Uterus (tissue), 4 donors: ENCODE measurements at places on chromosomes 13 and 19. TPM values are rescaled to one million over a fixed set of nuclear protein-coding genes. Genes with fewer than 3 reads are reported as not detected.

The OR7G2 gene
- not detected for total RNA-seq

The RXFP2 gene
- total RNA-seq, result 8.2 TPM

DNA sequence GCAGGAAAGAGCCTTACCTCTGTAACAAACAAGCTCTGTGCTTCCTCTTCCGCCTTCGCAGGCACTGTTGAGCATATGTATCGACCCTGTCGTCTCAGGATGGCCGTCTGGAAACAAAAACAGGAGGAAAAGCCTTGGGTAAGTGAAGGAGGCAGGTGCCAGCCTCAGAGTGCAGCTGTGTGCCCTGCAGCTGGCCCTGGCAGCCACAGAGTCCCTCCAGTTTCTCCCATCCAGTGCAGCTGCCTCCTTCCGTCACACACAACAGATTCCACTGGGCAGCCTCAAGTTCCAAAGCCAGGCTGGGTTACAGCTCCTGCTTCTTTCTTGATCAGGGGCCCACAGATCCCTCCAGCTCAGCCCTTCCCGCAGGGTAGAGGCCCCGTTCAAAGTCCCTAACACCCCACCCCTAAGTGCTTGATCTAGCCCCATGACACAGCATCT is 47.7 kb downstream of the DOCK9 start:
- no peaks in the 10 kb centered on the region for H3K4me1 ChIP-seq
- no peak overlapping the region for H3K4me3 ChIP-seq
- H3K36me3 ChIP-seq, result no peaks in the 10 kb centered on the region
- no peaks in the 10 kb centered on the region for H3K27me3 ChIP-seq

The C1QTNF9B gene
- total RNA-seq, result not detected

- no peaks in the 10 kb centered on the region for H3K27me3 ChIP-seq
- H3K4me1 ChIP-seq, result no peaks in the 10 kb centered on the region
- DNase-seq, result peak; percentile 97
- peak within 1 kb of the TSS; percentile 100 for H3K27ac ChIP-seq
- peak within 1 kb of the TSS; percentile 100 for H3K4me3 ChIP-seq
These were observed at the start of gene TPM4 for GRCh38 chr19:16076154-16076957. TSS of gene TPM4 (plus strand) at chr19:16076495. CDS start at chr19:16076566, 71 bp downstream.

GRCh38 chr13:22107549-22107948 is 436.7 kb downstream of the FGF9 start:
- no peak overlapping the region for H3K27ac ChIP-seq
- no peak for DNase-seq
- no peaks in the 10 kb centered on the region for H3K4me1 ChIP-seq
- H3K4me3 ChIP-seq, result no peak overlapping the region

The CEACAM4 gene
- total RNA-seq, result not detected

The EPS8L1 gene
- total RNA-seq, result 4.2 TPM

The CC2D1A gene
- total RNA-seq, result 17.9 TPM

The ZNF69 gene
- 14.1 TPM for total RNA-seq

The CTXN1 gene
- total RNA-seq, result 7.2 TPM

DNA sequence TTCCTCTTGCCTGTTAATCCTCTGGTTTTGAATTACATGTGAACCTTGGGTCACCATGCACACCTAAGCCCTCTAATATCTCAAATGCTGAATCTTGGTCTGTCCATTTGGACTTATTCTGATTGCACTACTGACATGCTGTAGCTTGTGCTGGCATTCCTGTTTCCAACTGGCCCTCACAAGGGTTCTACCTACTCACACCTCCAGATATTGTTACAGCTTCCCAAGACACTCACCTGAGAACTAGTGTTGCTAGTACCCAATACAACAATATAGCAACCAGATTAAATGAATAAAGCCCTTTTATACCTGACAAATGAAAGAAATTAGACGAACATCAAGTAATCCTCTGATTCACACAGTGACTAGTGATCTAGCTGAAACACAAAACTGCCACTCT is 16.6 kb downstream of the TEX30 start:
- H3K4me3 ChIP-seq, result no peak overlapping the region
- no peaks in the 10 kb centered on the region for H3K27me3 ChIP-seq
- H3K27ac ChIP-seq, result no peak overlapping the region
- H3K4me1 ChIP-seq, result no peaks in the 10 kb centered on the region
- no peaks in the 10 kb centered on the region for H3K36me3 ChIP-seq
- no peak for DNase-seq

The HDGFL2 gene
- total RNA-seq, result 57.6 TPM

DNA sequence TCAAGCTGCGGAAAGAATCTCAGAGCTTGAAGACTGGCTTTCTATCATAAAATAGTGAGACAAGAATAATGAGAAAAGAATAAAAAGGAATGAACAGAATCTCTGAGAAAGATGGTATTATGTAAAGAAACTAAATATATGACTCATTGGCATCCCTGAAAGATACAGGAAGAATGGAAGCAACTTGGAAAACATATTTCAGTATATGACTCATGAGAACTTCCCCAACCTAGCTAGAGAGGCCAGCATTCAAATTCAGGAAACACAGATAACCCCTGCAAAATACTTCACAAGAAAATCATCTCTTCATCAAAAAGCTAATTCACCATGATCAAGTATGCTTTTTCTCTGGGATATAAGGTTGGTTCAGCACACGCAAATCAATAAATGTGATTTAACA is 2318.0 kb downstream of the PCDH9 start:
- H3K4me3 ChIP-seq, result no peak overlapping the region
- DNase-seq, result no peak
- H3K27ac ChIP-seq, result no peak overlapping the region
- H3K4me1 ChIP-seq, result no peaks in the 10 kb centered on the region
- no peaks in the 10 kb centered on the region for H3K36me3 ChIP-seq
- no peaks in the 10 kb centered on the region for H3K27me3 ChIP-seq

GRCh38 chr13:40522282-40522681 is 144.2 kb downstream of the FOXO1 start:
- no peaks in the 10 kb centered on the region for H3K36me3 ChIP-seq
- DNase-seq, result no peak
- H3K27ac ChIP-seq, result no peak overlapping the region
- H3K4me1 ChIP-seq, result no peaks in the 10 kb centered on the region

The C19orf44 gene
- 11.9 TPM for total RNA-seq

- no peaks in the 10 kb centered on the region for H3K4me1 ChIP-seq
- H3K4me3 ChIP-seq, result peak overlapping the region; percentile 42
- H3K27me3 ChIP-seq, result no peaks in the 10 kb centered on the region
- H3K36me3 ChIP-seq, result no peaks in the 10 kb centered on the region
- peak; percentile 76 for DNase-seq
- no peak overlapping the region for H3K27ac ChIP-seq
These were observed 75.4 kb downstream of the PEG3 start for GRCh38 chr19:56765137-56765536.

The KLK4 gene
- total RNA-seq, result not detected

The ZSCAN1 gene
- total RNA-seq, result not detected

- no peaks in the 10 kb centered on the region for H3K27me3 ChIP-seq
- no peaks in the 10 kb centered on the region for H3K36me3 ChIP-seq
- no peaks in the 10 kb centered on the region for H3K4me1 ChIP-seq
- H3K4me3 ChIP-seq, result no peak overlapping the region
- DNase-seq, result no peak
- H3K27ac ChIP-seq, result no peak overlapping the region
These were observed 575.8 kb upstream of the KLF12 start for GRCh38 chr13:74710006-74710405.

- H3K36me3 ChIP-seq, result no peaks in the 10 kb centered on the region
- H3K4me1 ChIP-seq, result no peaks in the 10 kb centered on the region
- no peak for DNase-seq
These were observed 10.7 kb downstream of the PRKACA start for GRCh38 chr19:14106840-14107239.

The RFPL4A gene
- not detected for total RNA-seq

GRCh38 chr19:29247872-29248271 is 34.9 kb upstream of the UQCRFS1 start:
- H3K4me1 ChIP-seq, result no peaks in the 10 kb centered on the region
- no peak overlapping the region for H3K4me3 ChIP-seq
- H3K36me3 ChIP-seq, result no peaks in the 10 kb centered on the region
- DNase-seq, result no peak
- no peak overlapping the region for H3K27ac ChIP-seq

- no peaks in the 10 kb centered on the region for H3K27me3 ChIP-seq
- H3K4me3 ChIP-seq, result no peak overlapping the region
These were observed 221.7 kb upstream of the GPC6 start for GRCh38 chr13:93004919-93005318.

GRCh38 chr19:41849067-41849466 is 4.2 kb downstream of the DMRTC2 start:
- H3K36me3 ChIP-seq, result no peaks in the 10 kb centered on the region
- H3K4me1 ChIP-seq, result no peaks in the 10 kb centered on the region
- no peak overlapping the region for H3K27ac ChIP-seq

DNA sequence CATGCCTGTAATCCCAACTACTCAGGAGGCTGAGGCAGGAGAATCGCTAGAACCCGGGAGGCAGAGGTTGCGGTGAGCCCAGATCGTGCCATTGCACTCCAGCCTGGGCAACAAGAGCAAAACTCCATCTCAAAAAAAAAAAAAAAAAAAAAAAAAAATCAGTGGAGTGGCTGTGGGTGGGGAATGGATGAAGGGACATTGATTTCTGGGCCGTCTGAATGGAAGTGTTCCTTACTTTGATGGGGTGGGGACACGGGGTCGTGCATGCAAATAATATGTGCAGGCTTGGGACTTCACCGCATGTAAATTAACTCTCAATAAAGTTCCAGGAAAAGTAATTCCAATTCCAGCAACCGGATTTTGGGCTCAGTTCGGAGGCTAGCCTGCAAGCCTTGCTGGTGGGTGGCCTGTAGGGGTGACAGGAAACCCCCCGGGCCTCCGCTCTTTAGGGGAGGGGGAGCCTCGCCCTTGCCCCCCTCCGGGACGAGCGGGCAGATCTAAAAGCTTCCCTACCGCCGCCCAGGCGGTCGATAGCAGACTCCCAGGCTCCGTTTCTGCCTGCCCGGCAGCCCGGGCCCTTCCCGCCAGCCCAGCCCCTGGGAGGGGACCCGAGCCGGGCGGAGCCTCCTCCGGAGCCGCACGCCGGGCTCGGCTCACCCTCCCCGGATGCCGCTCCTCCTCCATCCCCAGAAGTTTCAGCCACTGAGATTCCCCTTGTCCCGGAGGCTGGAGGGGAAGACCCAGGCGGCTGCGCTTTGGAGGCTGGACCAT is 48.0 kb upstream of the ADGRE5 start:
- peak overlapping the region; percentile 20 for H3K27ac ChIP-seq
- H3K27me3 ChIP-seq, result no peaks in the 10 kb centered on the region
- H3K36me3 ChIP-seq, result no peaks in the 10 kb centered on the region
- DNase-seq, result no peak
- H3K4me1 ChIP-seq, result no peaks in the 10 kb centered on the region
- H3K4me3 ChIP-seq, result peak overlapping the region; percentile 23

DNA sequence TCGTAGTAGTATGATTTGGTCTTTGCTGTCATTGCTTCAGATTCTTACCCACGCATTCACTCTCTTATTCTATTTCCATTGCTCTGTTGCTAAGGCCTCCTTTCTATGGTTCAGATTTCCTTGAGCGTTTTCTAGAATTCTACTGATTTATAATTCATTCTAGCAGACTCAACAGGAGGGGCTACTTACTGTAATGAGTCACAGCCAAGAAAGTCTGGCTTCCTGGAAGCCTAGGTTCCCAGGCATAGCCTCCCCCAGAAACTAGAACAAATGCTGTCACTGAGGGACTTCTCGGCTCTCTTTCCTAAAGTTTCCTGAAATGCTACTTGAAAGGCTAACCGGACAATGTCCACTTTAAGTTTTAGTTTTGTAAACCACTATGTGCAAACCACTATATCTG is 47.7 kb upstream of the SPATA13 start:
- no peak for DNase-seq
- no peaks in the 10 kb centered on the region for H3K27me3 ChIP-seq
- H3K27ac ChIP-seq, result no peak overlapping the region
- no peak overlapping the region for H3K4me3 ChIP-seq
- H3K4me1 ChIP-seq, result no peaks in the 10 kb centered on the region
- H3K36me3 ChIP-seq, result no peaks in the 10 kb centered on the region

DNA sequence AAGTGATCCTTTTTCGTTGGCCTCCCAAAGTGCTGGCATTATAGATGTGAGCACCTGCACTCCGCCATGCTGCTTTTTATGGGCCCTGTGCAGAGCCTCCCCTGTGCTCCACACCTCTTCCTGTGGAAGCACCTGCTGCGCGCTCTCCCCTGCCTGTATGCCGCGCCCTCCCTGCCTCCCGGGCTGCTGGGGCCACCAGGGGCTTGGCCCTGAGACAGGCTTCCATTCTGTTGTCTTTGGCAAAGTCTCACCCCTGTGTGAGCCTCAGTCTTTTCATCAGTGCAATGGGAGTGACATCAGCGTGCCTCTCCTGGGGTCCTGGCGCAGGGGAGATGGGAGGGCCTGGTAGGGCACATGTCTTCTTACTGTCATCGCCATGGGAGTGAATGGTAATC is 1.3 kb downstream of the FAM174C start:
- no peak for DNase-seq
- peaks cover 35% of the 10 kb centered on the region for H3K4me1 ChIP-seq
- peak overlapping the region; percentile 98 for H3K27ac ChIP-seq
- H3K4me3 ChIP-seq, result no peak overlapping the region

- no peaks in the 10 kb centered on the region for H3K36me3 ChIP-seq
- H3K27me3 ChIP-seq, result no peaks in the 10 kb centered on the region
- H3K4me1 ChIP-seq, result no peaks in the 10 kb centered on the region
- no peak overlapping the region for H3K27ac ChIP-seq
- no peak overlapping the region for H3K4me3 ChIP-seq
- DNase-seq, result no peak
These were observed 423.3 kb downstream of the SPRY2 start for GRCh38 chr13:79917628-79918027.

- no peaks in the 10 kb centered on the region for H3K4me1 ChIP-seq
- peak overlapping the region; percentile 100 for H3K27ac ChIP-seq
- no peaks in the 10 kb centered on the region for H3K36me3 ChIP-seq
- peak overlapping the region; percentile 98 for H3K4me3 ChIP-seq
These were observed 2.0 kb downstream of the ZFP36 start for GRCh38 chr19:39408392-39409207.

DNA sequence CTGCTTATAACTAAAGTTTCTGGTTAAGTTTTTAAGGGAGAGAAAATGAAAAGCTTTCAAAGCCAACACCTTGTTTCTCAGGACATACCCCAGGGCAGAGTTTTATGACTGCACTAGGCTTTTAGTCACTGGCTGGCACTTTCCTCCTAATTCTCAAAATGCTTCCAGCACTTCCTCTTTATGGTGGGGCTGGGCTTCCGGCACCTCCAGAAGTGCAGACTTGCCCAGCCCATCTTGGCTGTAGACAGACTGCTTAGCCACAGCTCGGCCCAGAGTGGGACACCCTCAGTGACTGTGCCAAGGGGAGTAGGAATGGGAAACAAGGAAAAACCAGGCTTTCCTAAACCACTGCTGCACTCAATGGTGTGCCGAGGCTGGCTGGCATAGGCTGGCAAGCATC is 23.2 kb upstream of the GTF3A start:
- no peaks in the 10 kb centered on the region for H3K27me3 ChIP-seq
- H3K36me3 ChIP-seq, result no peaks in the 10 kb centered on the region
- H3K4me1 ChIP-seq, result no peaks in the 10 kb centered on the region
- no peak overlapping the region for H3K4me3 ChIP-seq

GRCh38 chr19:38142176-38143035 is 81.6 kb downstream of the DPF1 start:
- H3K27me3 ChIP-seq, result no peaks in the 10 kb centered on the region
- DNase-seq, result peak; percentile 31
- no peak overlapping the region for H3K27ac ChIP-seq
- H3K36me3 ChIP-seq, result no peaks in the 10 kb centered on the region
- no peak overlapping the region for H3K4me3 ChIP-seq
- no peaks in the 10 kb centered on the region for H3K4me1 ChIP-seq

The PSG2 gene
- not detected for total RNA-seq

The BEST2 gene
- 0.14 TPM for total RNA-seq

The ZNF66 gene
- 15.3 TPM for total RNA-seq

- no peak overlapping the region for H3K4me3 ChIP-seq
- H3K27me3 ChIP-seq, result no peaks in the 10 kb centered on the region
- no peak overlapping the region for H3K27ac ChIP-seq
- H3K36me3 ChIP-seq, result no peaks in the 10 kb centered on the region
These were observed 6.7 kb upstream of the KATNAL1 start for GRCh38 chr13:30314069-30314468.
